ENCODE measurements at places on chromosomes 2 and 18.

DNA sequence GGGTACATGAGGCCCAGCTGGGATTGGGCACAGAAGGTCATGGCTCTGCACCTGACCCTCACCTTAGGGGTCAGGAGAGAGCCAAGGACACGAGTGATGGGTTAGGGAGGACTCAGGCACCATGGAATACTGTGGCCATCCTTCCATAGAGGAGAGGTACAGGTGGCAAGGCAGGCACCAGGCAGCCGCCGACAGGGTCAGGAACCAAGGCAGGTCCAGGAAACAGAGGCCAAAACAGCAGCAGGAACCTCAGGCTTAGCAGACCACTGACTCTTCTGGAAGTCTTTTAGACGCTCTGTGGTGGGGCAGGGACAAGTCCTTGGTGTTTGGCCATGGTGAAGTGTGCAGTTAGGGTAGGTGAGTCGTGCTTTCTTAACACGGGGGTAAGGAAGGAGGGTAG lies 128.0 kb downstream of the NEDD4L start:
- no peak for DNase-seq

GRCh38 chr2:144430722-144431391 lies 89.1 kb downstream of the ZEB2 start:
- peak; percentile 17 for DNase-seq

GRCh38 chr2:195657634-195658540 lies 861 bp downstream of the SLC39A10 start:
- peak; percentile 67 for DNase-seq

GRCh38 chr2:121605820-121606733 lies 43.2 kb downstream of the CLASP1 start:
- no peak for DNase-seq

DNA sequence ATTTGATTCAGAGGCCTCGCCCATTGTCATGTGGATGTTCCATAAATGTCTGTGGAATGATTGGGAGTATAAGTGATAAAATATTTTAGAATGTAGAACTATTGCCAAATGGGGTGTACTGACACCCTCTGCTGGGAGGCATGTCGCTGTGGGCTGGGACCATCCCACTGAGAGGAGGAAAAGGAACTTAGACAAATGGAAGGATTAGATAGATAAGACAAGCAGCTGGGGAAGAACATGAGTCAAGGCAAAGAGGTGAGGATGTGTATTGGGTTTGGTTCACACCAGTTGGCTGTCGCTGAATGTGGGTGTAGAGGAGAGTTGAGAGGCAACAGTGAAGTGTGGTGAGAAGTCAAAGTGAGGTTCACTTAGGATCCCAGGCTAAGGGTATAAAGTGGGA lies 4.0 kb downstream of the C2orf74 start:
- DNase-seq: no peak

GRCh38 chr2:131132729-131133128 lies 27.6 kb downstream of the PLEKHB2 start:
- no peak for DNase-seq

- DNase-seq: no peak
Observed at GRCh38 chr18:63585988-63586387, 1.2 kb upstream of the SERPINB13 start.

GRCh38 chr2:60855989-60856669 lies 25.2 kb upstream of the REL start:
- DNase-seq: no peak

- DNase-seq: no peak
Observed at GRCh38 chr2:71596011-71596410, 142.7 kb downstream of the DYSF start.

DNA sequence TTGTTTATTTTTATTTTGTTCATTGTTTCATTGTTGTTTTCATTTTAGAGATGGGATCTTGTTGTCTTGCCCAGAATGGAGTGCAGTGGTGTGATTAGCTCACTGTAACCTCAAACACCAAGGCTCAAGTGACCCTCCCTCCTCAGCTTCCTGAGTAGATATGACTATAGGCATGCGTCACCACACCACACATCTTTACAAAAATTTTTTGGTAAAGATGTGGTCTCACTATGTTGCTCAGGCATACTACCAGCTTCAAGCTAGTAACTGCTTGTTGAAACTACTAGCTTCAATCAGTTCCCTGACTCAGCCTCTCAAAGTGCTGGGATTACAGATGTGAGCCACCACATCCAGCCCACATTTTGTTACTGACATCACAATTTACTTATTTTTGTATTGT lies 14.8 kb downstream of the FAM237A start:
- DNase-seq: no peak

GRCh38 chr2:45794134-45794617 lies 142.7 kb downstream of the PRKCE start:
- DNase-seq: no peak

DNA sequence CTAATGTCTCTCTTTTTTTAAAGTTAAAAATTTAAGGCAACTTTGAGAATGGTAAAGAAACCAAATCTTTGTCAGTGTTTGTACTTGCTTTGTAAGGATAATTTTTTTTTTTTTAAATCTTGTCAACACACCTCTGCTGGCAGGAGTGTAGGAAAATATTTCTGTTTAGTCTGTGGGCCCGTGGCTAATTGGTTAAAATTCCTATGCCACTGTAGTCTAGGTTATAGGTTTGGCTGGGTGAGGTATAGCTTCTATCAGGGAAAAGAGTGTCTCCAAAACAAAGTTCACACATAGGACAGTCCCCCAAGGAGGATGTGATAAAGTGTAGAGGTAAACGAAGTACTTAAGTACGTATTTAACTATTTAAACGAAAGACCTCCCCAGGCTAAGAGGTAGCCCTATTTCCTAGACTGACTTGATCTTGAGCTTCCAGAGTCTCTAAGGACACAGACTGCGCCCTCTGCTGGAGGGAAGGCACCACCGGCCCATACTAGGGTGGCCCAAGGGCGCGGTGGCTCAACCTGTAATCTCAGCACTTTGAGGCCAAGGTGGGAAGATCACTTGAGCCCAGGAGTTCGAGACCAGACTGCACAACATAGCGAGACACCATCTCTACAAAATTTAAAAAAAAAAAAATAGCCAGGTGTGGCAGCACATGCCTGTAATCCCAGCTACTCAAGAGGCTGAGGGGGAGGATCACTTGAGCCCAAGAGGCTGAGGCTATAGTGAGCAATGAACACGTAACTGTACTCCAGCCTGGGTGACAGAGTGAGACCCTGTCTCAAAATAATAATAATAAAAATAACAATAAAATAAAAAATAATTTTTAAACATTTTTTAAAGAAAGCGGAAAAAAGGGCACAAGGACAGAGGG lies 8.9 kb downstream of the TEX44 start:
- DNase-seq: peak; percentile 80

- peak; percentile 73 for DNase-seq
Observed at GRCh38 chr2:136049011-136049742, 63.8 kb upstream of the DARS1 start.

- no peak for DNase-seq
Observed at GRCh38 chr2:231094736-231095346, 30.0 kb downstream of the HTR2B start.

- DNase-seq: no peak
Observed at GRCh38 chr18:76354348-76354747, 140.7 kb downstream of the ZNF516 start.
